HS-27A (cell line): ENCODE measurements at places on chromosomes 4 and X.

DNA sequence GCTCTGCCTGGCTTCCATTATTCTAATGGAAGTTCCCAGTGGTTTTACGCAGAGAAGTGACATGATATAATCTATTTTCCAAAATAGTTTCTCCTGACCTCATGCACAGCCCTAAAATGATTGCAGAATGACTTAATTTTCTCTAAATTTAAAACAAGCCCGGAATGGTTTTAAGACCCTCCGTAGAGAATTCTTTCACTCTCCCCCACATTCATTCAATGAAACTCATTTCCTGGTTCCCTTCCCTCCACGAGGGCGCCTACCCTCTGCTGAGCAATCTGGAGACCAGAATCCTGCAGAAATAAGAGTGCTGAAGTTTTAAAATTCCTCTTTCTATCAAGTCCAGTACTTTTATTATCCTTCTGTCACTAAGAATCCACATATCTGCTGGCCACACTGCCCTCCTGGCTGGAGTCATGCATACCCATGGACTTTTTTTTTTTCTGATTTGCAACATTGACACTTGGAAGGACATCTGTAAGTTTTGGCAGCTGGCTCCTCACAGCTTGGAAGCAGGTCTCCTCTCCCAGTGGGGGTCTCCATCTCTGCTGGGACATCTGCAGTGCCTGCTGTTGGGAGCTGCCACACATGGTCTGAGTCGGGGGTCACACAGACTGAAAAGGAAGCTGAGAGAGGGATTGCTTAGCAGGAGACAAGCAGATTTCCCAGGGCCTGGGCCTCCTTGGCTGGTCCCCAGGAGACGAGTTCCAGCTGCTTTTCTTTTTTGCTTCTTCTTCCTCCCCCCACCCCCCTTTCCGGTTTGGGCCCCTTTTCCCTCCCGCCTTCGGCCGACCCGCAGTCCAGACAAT, 86.1 kb downstream of the SOWAHB start:
- DNase-seq = no peak

GRCh38 chrX:129934952-129935351, 29.0 kb downstream of the UTP14A start:
- no peak for DNase-seq

- DNase-seq = peak; percentile 57
These were observed 80.8 kb downstream of the ANKRD50 start for GRCh38 chr4:124631760-124632159.

- DNase-seq = no peak
These were observed 159.7 kb upstream of the ATP6AP2 start for GRCh38 chrX:40420899-40421729.

DNA sequence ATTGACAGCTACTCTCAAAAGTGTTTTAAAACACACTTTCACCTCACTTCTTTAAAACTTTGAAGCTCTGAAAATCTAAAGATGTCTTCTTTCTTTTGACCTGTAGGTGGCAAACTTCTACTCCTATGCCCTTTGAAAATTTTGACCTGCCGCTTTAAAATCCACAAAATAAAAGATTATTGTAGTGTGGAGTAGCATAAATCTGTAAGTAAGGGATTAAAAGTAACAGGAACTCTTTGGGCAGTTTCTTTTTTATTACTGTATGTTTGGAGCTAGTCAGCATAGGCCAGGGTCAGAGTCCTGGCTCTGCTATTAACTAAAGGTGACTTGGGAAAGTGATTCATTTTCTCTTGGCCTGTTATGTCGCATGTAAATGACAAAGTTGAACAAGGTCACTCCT, 25.5 kb downstream of the BBS12 start:
- DNase-seq = no peak

DNA sequence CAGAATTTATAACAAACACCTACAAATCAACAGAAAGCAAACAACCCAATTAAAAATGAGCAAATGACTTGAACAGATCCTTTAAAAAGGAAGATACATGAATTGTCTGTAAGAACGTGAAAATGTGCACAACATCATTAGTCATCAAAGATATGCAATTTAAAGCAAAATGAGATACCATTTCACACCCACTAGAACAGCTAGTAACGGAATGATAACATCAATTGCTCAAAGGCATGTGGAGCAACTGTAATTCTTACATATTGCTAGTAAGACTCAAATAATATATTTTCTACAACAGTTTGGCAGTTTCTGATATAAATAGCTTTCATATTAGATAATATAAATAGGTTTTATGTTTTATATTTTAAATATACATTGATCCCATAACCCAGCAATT, 82.5 kb downstream of the LCORL start:
- DNase-seq = no peak

DNA sequence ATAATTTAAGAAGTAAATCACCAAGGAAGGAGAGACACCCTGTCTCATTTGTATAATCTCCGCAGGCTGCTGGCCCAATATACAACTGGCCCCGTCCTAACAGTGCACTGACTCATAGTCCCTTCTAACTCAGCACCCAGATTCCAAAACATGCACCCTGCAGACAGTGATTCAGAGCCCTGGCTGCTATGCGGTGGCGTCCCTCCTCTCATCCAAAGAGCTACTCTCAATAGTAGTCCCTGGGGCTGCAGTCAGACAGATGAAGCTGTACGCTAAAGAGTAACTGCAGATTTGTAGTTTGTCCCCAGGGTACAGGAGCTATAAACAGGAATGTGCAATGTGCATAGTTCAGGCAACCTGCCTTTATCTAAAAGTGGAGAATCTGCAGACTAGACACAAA, 23.0 kb downstream of the GABRA3 start:
- DNase-seq = no peak

DNA sequence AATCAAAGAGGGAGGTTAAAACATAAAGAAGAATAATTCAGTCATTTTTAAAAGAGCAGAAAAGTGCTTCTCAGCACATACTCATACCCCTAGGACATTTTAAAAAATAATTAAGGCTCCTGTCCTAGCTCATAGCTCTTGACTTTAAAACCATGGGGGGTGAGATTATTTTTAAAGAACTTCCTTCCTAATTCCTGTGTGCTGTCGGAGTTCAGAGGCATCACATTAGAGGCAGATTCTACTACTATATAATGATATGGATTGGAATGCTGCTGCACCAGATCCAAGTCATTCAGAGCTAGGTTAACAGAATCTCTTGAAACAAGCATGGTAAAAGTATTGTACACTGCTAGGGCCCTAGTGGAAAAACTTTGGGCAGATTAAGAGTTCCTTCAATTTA, 456.5 kb upstream of the ADGRL3 start:
- no peak for DNase-seq

- no peak for DNase-seq
These were observed 11.7 kb upstream of the QRFPR start for GRCh38 chr4:121392426-121393086.

GRCh38 chr4:111631215-111631999, 513.8 kb upstream of the FAM241A start:
- DNase-seq = no peak

- no peak for DNase-seq
These were observed 349.2 kb upstream of the NOCT start for GRCh38 chr4:138666366-138666765.

GRCh38 chr4:83128240-83128929, 13.9 kb upstream of the PLAC8 start:
- DNase-seq = peak; percentile 77

GRCh38 chr4:6233929-6234328, 33.6 kb upstream of the JAKMIP1 start:
- DNase-seq = no peak

GRCh38 chr4:56410247-56411062, 23.2 kb upstream of the AASDH start:
- peak; percentile 50 for DNase-seq

GRCh38 chr4:109296527-109296926, 5.9 kb downstream of the COL25A1 start:
- DNase-seq = no peak

DNA sequence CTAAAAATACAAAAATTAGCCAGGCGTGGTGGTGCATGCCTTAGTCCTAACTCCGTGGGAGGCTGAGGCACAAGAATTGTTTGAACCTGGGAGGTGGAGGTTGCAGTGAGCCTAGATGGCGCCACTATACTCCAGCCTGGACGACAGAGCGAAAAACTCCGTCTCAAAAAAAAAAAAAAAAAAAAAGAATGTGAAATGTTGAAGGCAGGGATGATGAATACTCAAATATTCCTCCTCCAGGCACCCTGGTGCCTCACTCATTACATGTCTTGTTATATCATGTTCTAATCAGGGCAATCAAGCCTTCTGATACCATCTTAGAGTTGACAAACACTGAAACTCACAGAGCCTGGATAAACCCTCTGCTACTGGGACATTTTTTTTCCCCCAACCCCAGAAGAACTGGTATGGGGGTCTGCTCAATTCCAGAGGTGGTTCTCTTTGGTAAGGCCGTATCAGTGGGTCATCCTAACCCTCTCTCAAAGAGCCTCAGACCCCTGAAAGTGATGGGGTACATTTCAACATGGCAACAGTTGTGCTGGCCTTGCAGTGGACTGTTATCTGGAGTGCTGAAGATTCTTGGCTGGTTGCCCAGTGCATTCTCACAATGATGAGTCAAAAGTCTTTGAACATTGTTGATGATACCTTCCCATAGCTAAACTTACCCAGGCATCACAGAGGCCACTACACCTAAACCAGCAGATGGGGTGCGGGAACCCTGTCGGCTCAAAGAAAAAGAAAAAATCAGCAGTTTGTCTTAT, 2.4 kb upstream of the SH3KBP1 start:
- no peak for DNase-seq

- DNase-seq = no peak
These were observed 21.5 kb downstream of the DNAAF6 start for GRCh38 chrX:107227780-107228485.

DNA sequence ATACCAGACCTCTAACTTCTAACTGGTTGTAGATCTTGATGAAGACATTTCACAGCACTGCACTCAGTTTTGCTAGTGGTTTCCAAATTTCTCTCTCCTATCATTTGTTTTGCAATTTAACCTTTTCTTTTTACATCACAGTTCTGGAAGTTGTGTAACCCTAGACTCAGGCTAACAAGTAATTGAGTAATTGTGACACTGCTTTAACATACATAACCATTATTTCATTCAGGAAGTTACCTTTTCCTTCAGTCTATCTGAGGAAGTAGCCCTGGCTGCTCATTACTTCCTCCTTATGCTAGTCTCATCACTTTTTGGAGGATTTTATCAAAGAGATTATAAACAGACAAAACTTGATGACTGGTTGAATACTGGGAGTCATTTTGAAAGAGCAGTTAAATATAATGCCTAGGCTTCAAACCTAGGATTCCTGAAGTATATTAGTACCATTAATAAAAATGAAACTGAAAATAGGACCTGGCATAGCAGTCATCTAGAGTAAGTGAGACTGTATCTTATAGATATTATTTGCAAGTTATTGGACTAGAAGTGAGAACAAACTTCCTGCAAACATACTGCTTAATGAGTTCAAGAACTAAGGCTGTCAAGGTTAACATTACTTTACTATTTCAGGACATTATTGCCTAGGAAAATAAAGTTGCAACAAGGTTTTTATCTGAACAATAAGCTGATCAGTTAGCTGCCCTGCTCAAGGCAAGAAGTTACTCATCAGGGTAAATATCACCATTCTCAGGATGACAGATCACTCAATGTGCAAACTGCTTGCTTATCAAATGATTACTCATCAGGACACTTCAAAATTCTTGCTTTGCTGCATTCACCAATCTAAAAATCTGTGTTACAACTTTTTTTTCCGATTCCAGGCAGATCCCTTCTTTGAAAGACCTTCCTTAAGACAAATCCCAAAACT, 25.6 kb upstream of the TEX13C start:
- no peak for DNase-seq

DNA sequence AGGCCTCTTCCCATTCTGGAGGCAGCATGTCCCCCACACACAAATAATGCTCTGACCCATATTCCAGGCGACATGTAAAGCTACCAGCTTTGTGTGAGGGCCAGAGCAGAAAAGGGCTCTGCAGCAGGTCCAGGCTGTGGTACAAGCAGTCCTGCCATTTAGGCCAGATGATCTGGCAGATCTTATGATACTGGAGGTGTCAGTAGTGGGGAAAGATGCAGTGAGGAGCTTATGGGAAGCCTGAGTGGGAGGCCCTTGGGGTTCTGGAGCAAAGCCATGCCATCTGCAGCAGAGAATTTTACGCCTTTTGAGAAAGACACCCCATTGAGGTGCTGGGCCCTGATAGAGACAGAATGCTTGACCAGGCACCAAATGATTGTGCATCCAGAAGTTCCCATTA, 7.7 kb downstream of the SYN1 start:
- no peak for DNase-seq

- no peak for DNase-seq
These were observed 60.9 kb upstream of the FAM47B start for GRCh38 chrX:34881671-34882070.

GRCh38 chr4:185217408-185217975, 8.1 kb downstream of the SNX25 start:
- DNase-seq = no peak

GRCh38 chr4:143346206-143346605, 9.5 kb downstream of the GAB1 start:
- DNase-seq = no peak

DNA sequence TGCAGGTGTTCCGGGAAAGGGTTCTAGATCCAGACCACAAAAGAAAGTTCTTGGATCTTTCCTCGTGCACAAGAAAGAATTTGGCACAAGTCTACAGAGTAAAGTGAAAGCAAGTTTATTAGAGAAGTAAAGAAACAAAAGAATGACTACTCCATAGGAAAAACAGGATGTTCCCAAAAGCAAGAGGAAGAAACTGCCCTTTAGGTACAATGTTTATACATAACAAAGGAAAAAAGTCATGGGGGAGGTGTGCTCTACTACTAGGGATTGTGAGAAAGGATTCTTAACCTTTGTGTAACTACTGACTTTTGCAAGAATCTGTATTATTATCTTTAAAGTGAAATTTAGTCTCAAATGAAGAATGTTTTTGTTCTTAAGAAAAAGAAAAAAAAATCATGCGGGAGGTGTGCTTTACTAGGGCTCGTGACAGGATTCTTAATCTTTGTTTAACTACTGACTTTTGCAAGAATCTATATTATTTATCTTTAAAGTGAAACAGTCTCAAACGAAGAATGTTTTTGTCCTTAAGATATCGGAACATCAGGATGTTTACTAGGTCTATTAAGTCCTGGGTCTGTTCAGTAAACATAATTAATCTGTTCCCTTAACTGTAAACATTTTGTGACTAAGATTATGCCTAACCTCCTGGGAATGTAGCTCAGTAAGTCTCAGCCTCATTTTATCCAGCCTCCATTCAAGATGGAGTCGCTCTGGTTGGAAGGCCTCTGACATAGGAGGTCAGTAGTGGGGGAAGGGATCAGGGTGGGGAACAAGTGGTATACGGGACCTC, 110.4 kb upstream of the BEND4 start:
- no peak for DNase-seq

DNA sequence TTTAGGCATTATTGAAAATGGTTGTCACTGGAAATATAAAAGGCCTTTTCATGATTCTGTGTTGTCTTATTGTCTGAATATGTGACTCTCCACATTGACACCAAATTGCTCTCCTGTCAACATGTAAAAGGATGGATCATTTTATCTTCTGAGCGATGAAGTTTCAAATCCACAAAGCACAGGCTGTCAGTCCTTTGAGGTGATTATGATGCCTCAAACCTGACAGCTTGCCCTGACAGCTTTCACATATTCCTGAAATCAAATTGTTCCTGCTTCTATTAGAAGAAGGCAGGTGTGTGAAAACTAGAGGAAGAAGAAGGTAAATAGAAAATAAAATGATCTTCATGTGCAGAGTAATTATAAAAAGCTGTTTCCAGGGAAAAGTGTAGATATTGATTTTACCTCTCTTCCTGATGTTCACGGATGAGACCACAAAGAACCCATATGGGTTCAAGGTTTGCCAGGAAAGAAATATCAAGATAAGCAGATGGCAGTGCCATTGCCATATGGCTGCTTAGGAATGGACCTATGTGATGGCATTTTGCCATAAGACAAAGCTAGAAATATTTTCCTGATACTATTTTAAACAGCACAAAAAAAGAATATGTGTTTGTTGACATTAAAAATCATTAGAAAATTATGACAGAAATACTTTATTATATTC, 1006.3 kb upstream of the AGA start:
- no peak for DNase-seq
